GDM1 (cell line): ENCODE measurements at places on chromosomes 3 and 15.

- DNase-seq, result no peak
Measured at GRCh38 chr15:77632534-77633133, at the start of gene LINGO1. Gene LINGO1 (minus strand): TSS chr15:77632912. CDS start chr15:77632315, 597 bp downstream.

GRCh38 chr15:71570736-71571135, 239.6 kb upstream of the NR2E3 start:
- no peak for DNase-seq

DNA sequence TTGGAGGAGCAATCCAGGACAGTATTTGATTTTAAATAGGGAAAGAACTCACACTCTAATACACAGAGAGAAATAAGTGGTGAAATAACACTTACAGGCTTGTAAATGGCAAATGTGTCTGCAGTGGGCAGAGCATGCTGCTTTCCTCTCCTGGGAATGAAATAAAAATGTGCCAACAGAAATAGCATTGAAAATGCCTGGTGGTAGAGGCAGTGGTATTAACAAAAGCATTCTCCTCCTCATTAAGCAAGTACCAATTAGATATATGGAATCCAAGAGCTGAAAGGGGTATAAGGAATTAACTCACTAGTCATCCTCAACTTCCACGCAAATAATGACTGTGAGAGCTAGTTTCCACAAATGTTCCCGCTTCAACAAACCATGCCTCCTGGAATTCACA, 364.1 kb upstream of the KCNMB2 start:
- DNase-seq, result no peak

GRCh38 chr3:119146578-119147375, 812 bp downstream of the TEX55 start:
- DNase-seq, result no peak

- DNase-seq, result no peak
Measured at GRCh38 chr3:59654123-59654479, 604.3 kb upstream of the CFAP20DC start.

GRCh38 chr15:75869446-75869845, 26.2 kb downstream of the UBE2Q2 start:
- no peak for DNase-seq

- no peak for DNase-seq
Measured at GRCh38 chr3:128285967-128286321, 132.7 kb downstream of the EEFSEC start.

- no peak for DNase-seq
Measured at GRCh38 chr3:135448520-135448919, 517.0 kb upstream of the PPP2R3A start.

DNA sequence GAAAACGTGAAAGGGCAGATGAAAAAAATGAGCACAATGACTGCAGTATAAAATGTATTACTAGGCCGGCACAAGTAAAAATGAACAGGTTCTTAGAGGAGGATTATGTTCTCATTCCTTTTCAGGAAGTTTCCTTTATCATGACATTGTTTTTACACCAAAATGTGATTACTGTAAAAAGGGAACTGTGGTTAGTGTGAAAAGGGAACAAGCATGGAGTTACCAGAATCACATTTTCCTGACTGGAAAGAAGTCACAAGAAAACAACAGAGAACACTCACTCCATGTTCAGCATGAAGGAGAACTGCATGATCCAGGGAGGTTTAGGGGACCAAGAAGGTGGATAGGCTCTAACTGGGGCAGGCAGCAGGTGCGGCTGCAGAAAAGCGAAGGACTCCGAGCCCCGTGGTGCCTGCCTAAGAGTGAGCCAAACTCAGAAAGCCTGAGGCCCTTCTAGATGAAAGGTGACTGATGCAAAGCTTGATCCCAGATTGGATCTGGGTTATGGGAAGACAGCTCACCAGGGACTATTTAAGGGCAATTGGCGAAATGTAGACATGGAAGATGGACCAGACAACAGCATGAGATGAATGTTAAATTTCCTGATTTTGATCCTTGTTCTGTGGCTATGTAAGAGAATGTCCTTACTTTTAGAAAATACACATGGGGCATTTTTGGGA, 77.3 kb downstream of the CCR1 start:
- DNase-seq, result peak; percentile 33

- DNase-seq, result no peak
Measured at GRCh38 chr15:90006217-90007075, 5.3 kb downstream of the ZNF710 start.

GRCh38 chr3:99645277-99646106, 7.1 kb downstream of the COL8A1 start:
- DNase-seq, result no peak

GRCh38 chr3:72976281-72976741, 20.3 kb upstream of the PPP4R2 start:
- no peak for DNase-seq

DNA sequence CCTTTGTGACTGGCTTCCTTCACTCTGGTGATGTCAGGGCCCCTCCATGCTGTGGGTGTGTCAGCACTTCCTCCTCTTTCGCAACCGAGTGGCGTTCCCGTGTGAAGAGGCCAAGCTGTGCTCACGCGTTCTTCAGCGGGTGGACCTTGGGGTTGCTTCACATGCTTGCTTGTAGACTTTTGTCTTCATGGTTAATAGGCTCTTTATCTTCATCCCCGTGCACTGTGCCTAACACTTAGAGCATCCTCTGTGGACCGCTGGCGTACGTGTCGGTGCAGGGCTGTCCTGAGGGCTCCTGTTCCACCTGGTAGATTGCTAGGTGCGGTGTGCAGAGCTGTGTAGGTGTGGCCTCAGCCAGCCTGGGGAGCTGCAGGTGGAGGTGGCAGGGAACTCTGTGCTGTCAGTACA, 182.3 kb downstream of the OR4M2 start:
- DNase-seq, result no peak

- DNase-seq, result no peak
Measured at GRCh38 chr3:170323331-170323730, 34.2 kb upstream of the SKIL start.

- no peak for DNase-seq
Measured at GRCh38 chr15:91268510-91268909, 168.5 kb downstream of the SV2B start.
